ENCODE measurements at places on chromosomes 4 and X.

DNA sequence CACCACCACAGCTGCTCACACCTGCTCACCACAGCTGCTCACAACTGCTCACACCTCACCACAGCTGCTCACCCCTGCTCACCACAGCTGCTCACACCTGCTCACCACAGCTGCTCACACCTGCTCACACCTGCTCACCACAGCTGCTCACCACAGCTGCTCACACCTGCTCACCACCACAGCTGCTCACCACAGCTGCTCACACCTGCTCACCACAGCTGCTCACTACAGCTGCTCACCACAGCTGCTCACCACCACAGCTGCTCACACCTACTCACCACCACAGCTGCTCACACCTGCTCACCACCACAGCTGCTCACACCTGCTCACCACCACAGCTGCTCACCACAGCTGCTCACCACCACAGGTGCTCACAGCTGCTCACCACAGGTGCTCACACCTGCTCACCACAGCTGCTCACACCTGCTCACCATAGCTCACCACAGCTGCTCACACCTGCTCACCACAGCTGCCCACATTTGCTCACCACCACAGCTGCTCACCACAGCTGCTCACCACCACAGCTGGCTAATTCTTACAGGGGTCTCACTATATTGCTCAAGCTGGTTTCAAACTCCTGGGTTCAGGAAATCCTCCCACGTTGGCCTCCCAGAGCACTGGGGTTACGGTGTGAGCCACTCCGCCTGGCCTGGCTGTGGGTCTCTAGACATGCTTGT is 30.4 kb upstream of the CPLX1 start:
- DNase-seq: no peak

GRCh38 chr4:185597532-185598188 is 62.4 kb upstream of the PDLIM3 start:
- peak; percentile 75 for DNase-seq

GRCh38 chrX:9642270-9642995 is 123.2 kb downstream of the GPR143 start:
- DNase-seq: no peak

- no peak for DNase-seq
Observed at GRCh38 chr4:74205046-74205445, 47.1 kb downstream of the MTHFD2L start.

GRCh38 chrX:154371789-154372300 is 2.6 kb downstream of the FLNA start:
- no peak for DNase-seq
